ENCODE measurements at places on chromosomes 6 and 20.

- no peaks in the 10 kb centered on the region for H3K36me3 ChIP-seq
- H3K27me3 ChIP-seq = no peaks in the 10 kb centered on the region
- H3K4me3 ChIP-seq = peak overlapping the region; percentile 34
- H3K4me1 ChIP-seq = peaks cover 41% of the 10 kb centered on the region
- peak overlapping the region; percentile 92 for H3K27ac ChIP-seq
- DNase-seq = peak; percentile 86
Measured at GRCh38 chr6:2764610-2765165, 505 bp upstream of the WRNIP1 start.

- DNase-seq = no peak
- H3K4me3 ChIP-seq = no peak overlapping the region
- no peak overlapping the region for H3K27ac ChIP-seq
- peaks cover 13% of the 10 kb centered on the region for H3K36me3 ChIP-seq
- H3K27me3 ChIP-seq = no peaks in the 10 kb centered on the region
Measured at GRCh38 chr20:5781798-5782750, 31.9 kb downstream of the SHLD1 start.

- H3K27me3 ChIP-seq = no peaks in the 10 kb centered on the region
- no peaks in the 10 kb centered on the region for H3K36me3 ChIP-seq
- no peak overlapping the region for H3K4me3 ChIP-seq
- no peak for DNase-seq
- H3K4me1 ChIP-seq = no peaks in the 10 kb centered on the region
- no peak overlapping the region for H3K27ac ChIP-seq
Measured at GRCh38 chr6:128713461-128713860, 169.5 kb upstream of the LAMA2 start.

- H3K4me1 ChIP-seq = peaks cover 5% of the 10 kb centered on the region
- no peak overlapping the region for H3K27ac ChIP-seq
- no peaks in the 10 kb centered on the region for H3K27me3 ChIP-seq
- no peak for DNase-seq
Measured at GRCh38 chr6:14638906-14639761, 521.6 kb downstream of the CD83 start.

GRCh38 chr20:21364413-21364812 lies 32.9 kb downstream of the NKX2-4 start:
- peaks cover 12% of the 10 kb centered on the region for H3K36me3 ChIP-seq
- no peak overlapping the region for H3K4me3 ChIP-seq
- no peak overlapping the region for H3K27ac ChIP-seq
- no peaks in the 10 kb centered on the region for H3K27me3 ChIP-seq
- no peak for DNase-seq

GRCh38 chr6:43738877-43739641 lies 31.0 kb upstream of the VEGFA start:
- no peak overlapping the region for H3K27ac ChIP-seq
- H3K36me3 ChIP-seq = no peaks in the 10 kb centered on the region
- no peak for DNase-seq
- H3K27me3 ChIP-seq = no peaks in the 10 kb centered on the region

GRCh38 chr6:110527516-110527915 lies 51.1 kb upstream of the SLC22A16 start:
- DNase-seq = no peak
- peaks cover 6% of the 10 kb centered on the region for H3K4me1 ChIP-seq
- no peak overlapping the region for H3K27ac ChIP-seq
- H3K36me3 ChIP-seq = no peaks in the 10 kb centered on the region
- H3K27me3 ChIP-seq = no peaks in the 10 kb centered on the region

DNA sequence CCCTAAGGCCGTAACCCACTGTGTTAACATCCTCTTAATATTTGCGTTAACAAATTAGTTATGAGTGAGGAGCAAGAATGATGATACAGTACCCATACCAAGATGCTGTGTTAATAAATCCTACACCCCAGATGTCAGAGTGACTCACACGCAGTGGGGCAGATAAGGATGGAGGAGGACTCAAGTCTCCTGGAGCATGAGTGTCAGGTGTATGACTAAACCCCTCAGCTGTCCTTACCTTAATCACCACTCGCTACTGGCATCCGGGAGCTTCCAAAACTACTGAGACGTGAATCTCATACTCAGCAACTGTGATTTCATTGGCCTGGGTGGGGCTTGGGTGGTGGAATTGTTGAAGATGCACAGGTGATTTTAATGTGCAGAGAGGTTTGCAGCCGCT lies 131.3 kb upstream of the MTHFD1L start:
- no peaks in the 10 kb centered on the region for H3K27me3 ChIP-seq
- no peak for DNase-seq
- H3K4me1 ChIP-seq = no peaks in the 10 kb centered on the region

DNA sequence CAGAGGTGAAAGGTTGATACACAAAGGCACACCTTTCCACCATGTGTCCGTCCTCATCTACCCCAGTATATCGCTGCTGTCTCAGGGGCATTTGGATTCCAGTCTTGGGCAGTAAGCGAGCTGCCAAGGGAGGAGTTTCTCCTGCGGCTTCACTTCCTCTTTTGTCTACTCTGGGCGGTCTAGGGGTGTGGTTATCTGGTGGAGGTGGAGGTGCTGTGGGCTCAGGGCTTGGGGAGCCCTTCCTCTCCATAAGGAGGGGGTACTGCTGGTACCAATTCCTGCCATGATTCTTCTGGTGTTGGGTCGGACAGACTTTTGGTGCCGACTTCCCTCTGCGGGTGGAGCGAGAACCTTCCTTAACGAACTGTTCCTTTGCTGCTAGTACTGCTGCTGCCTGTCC lies 31.9 kb upstream of the FABP7 start:
- no peak for DNase-seq
- H3K4me3 ChIP-seq = no peak overlapping the region
- no peaks in the 10 kb centered on the region for H3K4me1 ChIP-seq
- H3K36me3 ChIP-seq = no peaks in the 10 kb centered on the region
- H3K27me3 ChIP-seq = no peaks in the 10 kb centered on the region

- H3K4me3 ChIP-seq = no peak overlapping the region
- no peak overlapping the region for H3K27ac ChIP-seq
- H3K4me1 ChIP-seq = peaks cover 10% of the 10 kb centered on the region
- no peaks in the 10 kb centered on the region for H3K36me3 ChIP-seq
- no peaks in the 10 kb centered on the region for H3K27me3 ChIP-seq
- DNase-seq = no peak
Measured at GRCh38 chr6:35230950-35231349, 17.2 kb downstream of the SCUBE3 start.

DNA sequence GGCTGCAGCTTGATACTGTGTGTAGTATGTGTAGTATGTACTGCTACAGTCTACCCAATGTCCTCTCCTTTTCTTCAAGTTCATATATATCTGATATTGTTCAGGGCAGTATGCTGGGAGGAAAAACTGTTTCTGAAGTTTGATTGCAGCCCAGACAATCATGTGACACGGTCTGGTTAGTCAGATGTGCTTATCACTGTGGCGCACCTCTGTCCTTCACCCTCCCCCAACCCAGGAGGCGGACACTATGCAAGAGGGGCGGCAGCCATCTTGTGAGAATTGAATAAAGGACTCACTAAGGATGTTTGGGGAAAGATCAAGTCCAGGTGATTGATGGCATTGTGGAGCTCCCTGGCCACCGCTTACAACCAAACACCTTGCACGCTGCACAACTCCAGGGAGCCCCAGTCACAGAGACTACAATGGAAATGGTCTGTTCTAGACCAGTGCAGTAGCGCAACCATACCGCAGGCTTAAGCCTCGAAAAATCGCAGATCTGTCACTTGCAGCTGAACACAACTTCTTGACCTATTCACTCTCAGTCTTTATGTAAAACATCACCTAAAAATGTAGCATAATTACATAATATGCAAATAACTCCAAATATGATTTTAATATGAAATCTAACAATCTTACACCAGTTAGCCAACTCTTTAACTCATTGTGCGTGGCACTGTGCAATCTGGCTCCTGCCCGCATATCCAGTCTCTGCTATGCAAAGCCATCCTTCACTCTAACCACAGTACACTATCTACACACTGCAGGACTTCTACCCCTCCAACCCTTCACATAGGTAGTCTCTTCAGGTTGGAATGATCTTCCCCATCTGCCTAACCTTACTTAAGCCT lies 79.3 kb downstream of the VGLL2 start:
- no peaks in the 10 kb centered on the region for H3K27me3 ChIP-seq
- H3K4me1 ChIP-seq = no peaks in the 10 kb centered on the region
- no peak overlapping the region for H3K4me3 ChIP-seq
- no peak for DNase-seq
- H3K27ac ChIP-seq = no peak overlapping the region
- H3K36me3 ChIP-seq = no peaks in the 10 kb centered on the region

DNA sequence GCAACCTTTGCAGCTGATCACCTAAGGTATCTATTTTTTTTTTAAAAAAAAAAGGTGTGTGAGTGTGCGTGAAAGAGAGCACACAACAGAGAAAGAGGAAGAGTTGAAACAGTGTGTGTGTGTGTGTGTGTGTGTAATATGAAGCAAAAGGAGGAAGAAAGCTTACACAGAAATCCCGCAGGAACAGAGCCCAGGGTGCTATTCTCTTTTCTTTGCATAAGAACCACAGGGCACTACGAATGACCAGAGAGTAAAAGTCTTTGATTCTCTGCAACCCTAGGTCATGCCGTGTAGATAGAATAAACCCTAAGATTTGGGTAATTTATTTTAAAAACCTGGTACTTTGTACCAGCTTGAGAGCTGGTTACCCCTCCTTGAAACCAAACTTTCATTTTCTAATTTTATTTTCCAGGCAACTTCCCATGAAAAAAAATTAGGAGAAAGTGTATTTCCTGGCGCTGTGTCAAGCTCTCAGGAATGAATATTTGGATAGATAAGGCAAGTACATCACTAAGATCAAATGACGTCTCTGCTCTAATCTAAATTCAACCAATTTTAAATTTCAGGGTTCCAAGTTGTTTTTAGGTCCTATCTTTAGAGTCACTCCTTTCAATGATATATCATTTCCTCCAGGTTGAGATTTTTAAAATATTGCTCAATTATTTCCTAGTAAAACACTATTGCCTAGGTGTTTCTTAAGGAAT lies 47.9 kb upstream of the ID4 start:
- H3K4me1 ChIP-seq = no peaks in the 10 kb centered on the region
- H3K4me3 ChIP-seq = no peak overlapping the region
- no peak for DNase-seq
- no peak overlapping the region for H3K27ac ChIP-seq
- H3K27me3 ChIP-seq = no peaks in the 10 kb centered on the region

- no peaks in the 10 kb centered on the region for H3K27me3 ChIP-seq
- H3K27ac ChIP-seq = no peak overlapping the region
- H3K4me1 ChIP-seq = no peaks in the 10 kb centered on the region
- DNase-seq = no peak
Measured at GRCh38 chr6:25984265-25984664, 21.7 kb downstream of the TRIM38 start.

DNA sequence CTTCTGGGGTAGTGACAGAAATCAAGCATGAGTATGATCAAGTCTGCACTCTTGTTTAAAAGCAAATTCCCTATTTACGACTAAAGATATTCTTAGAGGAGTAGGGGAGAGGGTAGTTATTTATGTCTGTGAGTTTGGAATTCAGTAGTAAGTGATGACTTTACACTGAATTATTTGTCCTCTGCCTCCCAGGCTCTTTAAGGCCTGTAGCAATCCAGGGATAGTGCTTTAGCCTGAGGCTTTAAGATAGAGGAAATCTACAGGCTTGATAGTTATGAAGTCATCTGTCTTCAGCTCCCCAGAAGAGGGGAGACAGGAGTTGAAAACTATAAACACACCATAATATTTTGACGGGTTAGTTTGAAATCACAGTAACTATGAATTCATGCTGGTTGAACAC lies 664.5 kb downstream of the EPM2A start:
- H3K4me1 ChIP-seq = no peaks in the 10 kb centered on the region
- no peak for DNase-seq
- H3K27ac ChIP-seq = no peak overlapping the region
- H3K36me3 ChIP-seq = no peaks in the 10 kb centered on the region

GRCh38 chr6:145863366-145863765 lies 48.8 kb upstream of the FBXO30 start:
- H3K36me3 ChIP-seq = no peaks in the 10 kb centered on the region
- no peaks in the 10 kb centered on the region for H3K27me3 ChIP-seq
- no peak overlapping the region for H3K4me3 ChIP-seq
- H3K4me1 ChIP-seq = peaks cover 6% of the 10 kb centered on the region
- DNase-seq = no peak
- no peak overlapping the region for H3K27ac ChIP-seq

GRCh38 chr6:814378-815347 lies 121.7 kb upstream of the EXOC2 start:
- H3K27me3 ChIP-seq = no peaks in the 10 kb centered on the region
- DNase-seq = no peak
- H3K4me1 ChIP-seq = peaks cover 26% of the 10 kb centered on the region
- H3K27ac ChIP-seq = no peak overlapping the region
- no peak overlapping the region for H3K4me3 ChIP-seq

DNA sequence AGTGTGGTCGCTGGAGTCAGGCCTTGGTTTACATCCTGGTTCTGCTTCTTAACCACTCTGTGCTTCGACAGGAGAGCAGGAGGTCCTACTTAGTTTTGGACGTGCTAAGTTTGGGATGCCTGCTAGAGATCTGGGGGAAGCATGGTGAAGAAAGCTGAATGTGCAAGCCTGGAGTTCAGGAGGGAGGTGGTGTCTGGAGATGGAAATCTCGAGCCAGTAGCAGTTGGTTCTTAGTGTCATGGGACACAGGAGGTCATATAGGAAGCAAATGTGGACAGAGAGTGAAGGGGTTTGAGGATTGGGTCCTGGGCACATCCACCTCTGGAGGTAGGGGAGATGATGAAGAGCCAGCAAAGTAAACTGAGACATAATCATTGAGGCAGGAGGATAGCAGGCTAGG lies 131.4 kb downstream of the SYCP2 start:
- no peak overlapping the region for H3K27ac ChIP-seq
- no peak overlapping the region for H3K4me3 ChIP-seq
- no peak for DNase-seq
- H3K4me1 ChIP-seq = no peaks in the 10 kb centered on the region
- no peaks in the 10 kb centered on the region for H3K36me3 ChIP-seq

GRCh38 chr6:16760516-16761470 lies at the start of gene ATXN1:
Gene ATXN1, minus strand, starts transcription at chr6:16761460.
- H3K36me3 ChIP-seq = no peaks in the 10 kb centered on the region
- peak within 1 kb of the TSS; percentile 97 for H3K27ac ChIP-seq
- H3K4me1 ChIP-seq = peaks cover 65% of the 10 kb centered on the region
- H3K4me3 ChIP-seq = peak within 1 kb of the TSS; percentile 97
- DNase-seq = no peak
- no peaks in the 10 kb centered on the region for H3K27me3 ChIP-seq

DNA sequence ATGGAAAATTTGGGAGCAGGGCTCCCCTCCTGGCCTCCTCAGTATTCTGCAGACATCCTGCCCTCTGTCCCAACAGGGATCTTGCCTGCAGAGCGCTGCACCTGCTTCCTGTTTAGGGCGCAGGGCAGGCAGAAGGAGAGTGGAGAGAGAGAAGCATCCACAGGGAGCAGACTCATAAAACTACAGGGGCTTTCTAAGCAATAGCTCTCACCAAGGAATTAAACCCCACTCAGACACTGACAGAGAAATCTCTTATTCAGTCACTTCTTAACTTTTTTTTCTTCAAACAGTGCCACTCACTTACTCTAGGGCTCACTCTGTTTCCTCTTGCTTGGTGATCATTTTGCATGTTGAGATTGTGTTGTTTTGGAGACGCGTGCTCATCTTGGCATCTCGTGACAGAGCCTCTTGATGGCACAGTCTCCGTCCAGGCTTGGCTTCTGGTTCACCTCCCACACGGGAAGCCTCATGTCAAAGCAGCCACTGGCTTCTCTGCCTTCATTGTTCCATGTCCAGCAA lies 153.1 kb upstream of the INSM1 start:
- H3K36me3 ChIP-seq = no peaks in the 10 kb centered on the region
- no peak overlapping the region for H3K4me3 ChIP-seq
- no peak for DNase-seq
- no peak overlapping the region for H3K27ac ChIP-seq
- no peaks in the 10 kb centered on the region for H3K27me3 ChIP-seq
- no peaks in the 10 kb centered on the region for H3K4me1 ChIP-seq

- H3K4me1 ChIP-seq = no peaks in the 10 kb centered on the region
- no peaks in the 10 kb centered on the region for H3K36me3 ChIP-seq
- no peaks in the 10 kb centered on the region for H3K27me3 ChIP-seq
Measured at GRCh38 chr20:5822569-5822968, 72.4 kb downstream of the SHLD1 start.
